T-helper 1 cell treated with Interleukin-12 subunit alpha and Interleukin-12 subunit beta and Interleukin-4 antibody, amounts not matched to agents 30 ng/mL and 1 ng/mL, for 36 hours (primary cell): ENCODE measurements at places on chromosomes 5 and 9. TPM values are rescaled to one million over a fixed set of nuclear protein-coding genes. Genes with fewer than 3 reads are reported as not detected.

EGFL7 gene
- total RNA-seq: 0.49 and 1.0 TPM in 2 replicates

PCDHA4 gene
- not detected in 2 replicates for total RNA-seq

ARHGEF39 gene
- total RNA-seq: 7.8 and 8.7 TPM in 2 replicates

SOX30 gene
- total RNA-seq: 0.10 and 0.12 TPM in 2 replicates

MSX2 gene
- not detected in 2 replicates for total RNA-seq

NEK6 gene
- total RNA-seq: 3.0 and 3.3 TPM in 2 replicates

HRH2 gene
- total RNA-seq: 39.3 and 39.8 TPM in 2 replicates

SPATA31A3 gene
- not detected in 2 replicates for total RNA-seq

TYRP1 gene
- total RNA-seq: not detected in 2 replicates

PCDHB16 gene
- total RNA-seq: not detected in 2 replicates

SPATA31E1 gene
- not detected in 2 replicates for total RNA-seq

FBXW11 gene
- 34.4 and 35.4 TPM in 2 replicates for total RNA-seq

PCDHAC2 gene
- not detected in 2 replicates for total RNA-seq

EXOSC2 gene
- total RNA-seq: 60.4 and 61.4 TPM in 2 replicates

HSD17B4 gene
- total RNA-seq: 87.7 and 95.9 TPM in 2 replicates

IL5 gene
- total RNA-seq: 0.34 and 0.39 TPM in 2 replicates

EXOC3 gene
- 82.9 and 89.9 TPM in 2 replicates for total RNA-seq

BASP1 gene
- total RNA-seq: 0.98 and 1.0 TPM in 2 replicates

OR1J2 gene
- not detected in 2 replicates for total RNA-seq

PTPN3 gene
- total RNA-seq: 2.1 and 2.8 TPM in 2 replicates

SYNPO gene
- not detected in 2 replicates for total RNA-seq

FCN1 gene
- total RNA-seq: not detected in 2 replicates

SPINK1 gene
- total RNA-seq: not detected in 2 replicates

ADGRD2 gene
- total RNA-seq: not detected in 2 replicates

DNAJC25 gene
- total RNA-seq: 5.3 and 5.8 TPM in 2 replicates

DPYSL3 gene
- 0.20 and 0.24 TPM in 2 replicates for total RNA-seq

FBP2 gene
- not detected in 2 replicates for total RNA-seq

CAMK4 gene
- 80.6 and 82.8 TPM in 2 replicates for total RNA-seq

ZSWIM6 gene
- total RNA-seq: 5.4 and 5.9 TPM in 2 replicates

CARTPT gene
- total RNA-seq: not detected in 2 replicates

PLK2 gene
- 4.6 and 8.2 TPM in 2 replicates for total RNA-seq

MYOT gene
- total RNA-seq: not detected in 2 replicates

SPATA31C1 gene
- total RNA-seq: not detected in 2 replicates

FOXD4L5 gene
- 0.15 and 0.32 TPM in 2 replicates for total RNA-seq

PAEP gene
- total RNA-seq: not detected in 2 replicates

PPP1R2B gene
- total RNA-seq: 0.29 and 0.68 TPM in 2 replicates

GABRA1 gene
- total RNA-seq: not detected in 2 replicates

TMEM174 gene
- not detected in 2 replicates for total RNA-seq

DMRT3 gene
- total RNA-seq: not detected in 2 replicates

ANKS6 gene
- 6.0 and 6.1 TPM in 2 replicates for total RNA-seq

TMED7 gene
- 51.9 and 52.6 TPM in 2 replicates for total RNA-seq

IL9 gene
- 0.51 and 1.3 TPM in 2 replicates for total RNA-seq

GRIA1 gene
- not detected in 2 replicates for total RNA-seq

VCAN gene
- 0.49 and 1.0 TPM in 2 replicates for total RNA-seq
